ENCODE measurements at places on chromosomes 6 and 20.

- peak; percentile 99 for DNase-seq
Observed at GRCh38 chr6:31403283-31404060, at the start of gene MICA. Gene MICA (plus strand): TSS chr6:31403595. CDS start chr6:31403633, 38 bp downstream.

GRCh38 chr6:163573503-163574179 is 159.1 kb downstream of the QKI start:
- DNase-seq = peak; percentile 30

GRCh38 chr6:34135541-34135940 is 10.3 kb downstream of the GRM4 start:
- no peak for DNase-seq

DNA sequence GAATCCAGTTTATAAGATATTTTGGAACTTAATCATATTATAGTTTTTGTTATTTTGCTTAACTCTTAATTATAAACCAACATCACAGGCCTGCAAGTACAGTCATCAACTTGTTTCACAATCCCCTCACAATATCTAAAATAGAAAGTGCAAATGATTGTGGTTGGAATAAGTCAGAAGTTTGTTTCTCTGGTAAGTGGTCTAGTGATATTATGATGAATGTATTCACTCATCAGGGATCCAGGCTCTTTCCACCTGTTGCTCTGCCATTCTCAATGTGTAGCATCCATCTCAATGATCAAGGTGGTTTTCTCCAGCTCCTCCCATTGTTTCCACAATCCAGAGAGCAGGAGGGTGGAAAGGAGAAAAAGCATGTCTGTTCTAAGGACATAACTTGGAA is 54.2 kb downstream of the OPN5 start:
- no peak for DNase-seq

DNA sequence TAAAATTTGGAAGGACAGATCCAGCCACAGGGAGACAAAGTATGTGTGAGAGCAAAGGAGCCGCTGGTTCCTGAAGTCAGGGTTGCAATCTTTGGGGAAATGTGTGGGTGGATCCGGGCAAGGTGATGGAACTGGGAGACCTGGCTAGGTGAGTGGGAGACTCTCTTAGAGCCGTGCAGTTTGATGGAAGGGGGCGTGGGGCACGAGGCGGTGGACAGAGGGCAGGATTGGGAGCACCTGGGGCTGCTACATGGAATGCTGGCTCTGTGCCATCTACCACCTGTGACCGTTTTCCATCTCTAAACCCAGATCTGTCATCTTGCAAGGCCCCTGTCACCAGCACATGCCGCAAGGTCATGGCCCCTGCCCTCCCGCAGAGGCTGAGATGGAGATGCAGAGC is 268.4 kb downstream of the SMOC2 start:
- no peak for DNase-seq

DNA sequence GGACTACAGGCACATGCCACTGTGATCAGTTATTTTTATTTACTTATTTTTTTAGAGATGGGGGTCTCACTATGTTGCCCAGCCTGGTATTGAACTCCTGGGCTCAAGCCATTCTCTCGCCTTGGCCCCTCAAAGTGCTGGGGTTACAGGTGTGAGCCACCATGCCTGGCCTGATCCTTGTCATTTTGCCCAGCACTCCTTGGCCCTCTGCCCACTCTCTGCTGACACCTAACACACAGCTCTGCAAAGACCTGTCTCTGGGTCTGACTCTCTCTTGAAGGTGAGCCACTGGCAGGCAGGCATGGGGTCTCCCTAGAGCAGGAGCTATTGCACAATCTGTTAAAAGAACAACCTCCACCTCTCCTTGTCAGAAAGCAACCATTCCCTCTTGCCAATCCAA is 155.6 kb downstream of the ZFP64 start:
- DNase-seq = no peak
